ENCODE measurements at places on chromosomes 3 and 15. TPM values are rescaled to one million over a fixed set of nuclear protein-coding genes. Genes with fewer than 3 reads are reported as not detected.
A peak's percentile ranks its signal among the peaks of the same experiment; 100 is the strongest.

The LRTM1 gene
- total RNA-seq, result not detected

DNA sequence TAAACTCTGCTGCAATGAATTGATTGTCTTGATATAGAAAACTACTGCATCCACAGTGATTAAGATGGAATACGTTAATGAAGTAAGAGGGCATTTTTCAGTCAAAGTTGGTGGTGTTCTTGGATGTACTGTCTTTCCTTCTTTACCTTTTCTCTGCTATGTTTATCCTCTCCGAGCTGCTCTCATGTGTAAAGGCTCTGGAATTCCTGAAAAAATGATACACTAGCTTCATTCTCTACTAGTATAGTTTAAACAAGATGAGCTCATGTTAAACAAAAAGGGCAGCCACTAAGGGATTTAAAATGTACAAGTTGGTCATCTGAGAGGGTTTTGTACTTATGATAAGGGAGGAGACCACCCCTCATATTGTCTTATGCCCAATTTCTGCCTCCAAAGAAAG lies 504.6 kb upstream of the NECTIN3 start:
- H3K4me1 ChIP-seq, result 0 out of 2 replicates have a peak, but pooled peaks cover 9% of the 10 kb centered on the region
- no peak overlapping the region for H3K4me3 ChIP-seq
- no peak for DNase-seq
- H3K36me3 ChIP-seq, result no peaks in the 10 kb centered on the region
- H3K27me3 ChIP-seq, result no peaks in the 10 kb centered on the region

GRCh38 chr3:119098619-119099222 lies 47.2 kb upstream of the TEX55 start:
- peak; percentile 14 for DNase-seq
- no peak overlapping the region for H3K27ac ChIP-seq
- H3K36me3 ChIP-seq, result no peaks in the 10 kb centered on the region
- H3K27me3 ChIP-seq, result no peaks in the 10 kb centered on the region
- H3K4me1 ChIP-seq, result no peaks in the 10 kb centered on the region

DNA sequence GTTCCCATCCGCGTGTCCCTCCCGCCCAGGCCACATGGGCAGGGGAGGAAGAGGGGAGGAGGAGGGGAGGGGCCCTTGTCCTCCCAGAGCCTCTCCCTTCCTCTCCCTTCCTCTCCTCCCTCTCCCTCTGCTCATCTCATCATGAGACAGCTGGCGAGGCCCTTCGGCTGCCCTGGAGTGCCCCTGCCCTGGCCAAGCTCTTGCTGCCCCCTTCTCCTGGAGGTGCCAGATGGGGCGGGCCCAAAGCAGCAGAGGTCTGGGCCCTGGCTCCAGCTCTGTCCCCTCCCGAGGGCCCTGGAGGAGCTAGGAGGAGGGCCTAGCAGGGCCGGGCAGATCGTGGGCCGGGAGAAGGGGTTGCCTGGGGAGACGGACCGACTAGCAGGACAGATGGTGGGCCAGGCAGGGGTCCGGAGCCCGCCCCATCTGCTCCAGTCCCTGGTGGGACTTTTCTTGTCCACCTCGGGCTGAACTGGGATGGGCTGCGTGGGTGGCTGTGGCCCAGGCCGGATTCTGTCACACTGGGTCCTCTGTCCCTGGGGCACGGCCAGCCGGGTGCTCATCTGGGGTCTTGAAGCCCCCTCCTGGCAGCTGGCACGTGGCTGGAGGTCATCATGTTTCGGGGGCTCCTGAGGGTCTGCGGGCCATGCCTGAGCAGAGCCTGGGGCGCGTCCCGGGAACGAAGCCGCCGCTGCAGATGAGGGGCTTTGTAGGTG lies 183.4 kb downstream of the GOLGA6L6 start:
- no peak overlapping the region for H3K27ac ChIP-seq
- peaks cover 18% of the 10 kb centered on the region for H3K27me3 ChIP-seq

- peak; percentile 46 for DNase-seq
- H3K4me1 ChIP-seq, result no peaks in the 10 kb centered on the region
- no peaks in the 10 kb centered on the region for H3K36me3 ChIP-seq
- H3K27ac ChIP-seq, result no peak overlapping the region
- no peak overlapping the region for H3K4me3 ChIP-seq
- no peaks in the 10 kb centered on the region for H3K27me3 ChIP-seq
Measured at GRCh38 chr15:57340682-57341259, 35.5 kb upstream of the CGNL1 start.

DNA sequence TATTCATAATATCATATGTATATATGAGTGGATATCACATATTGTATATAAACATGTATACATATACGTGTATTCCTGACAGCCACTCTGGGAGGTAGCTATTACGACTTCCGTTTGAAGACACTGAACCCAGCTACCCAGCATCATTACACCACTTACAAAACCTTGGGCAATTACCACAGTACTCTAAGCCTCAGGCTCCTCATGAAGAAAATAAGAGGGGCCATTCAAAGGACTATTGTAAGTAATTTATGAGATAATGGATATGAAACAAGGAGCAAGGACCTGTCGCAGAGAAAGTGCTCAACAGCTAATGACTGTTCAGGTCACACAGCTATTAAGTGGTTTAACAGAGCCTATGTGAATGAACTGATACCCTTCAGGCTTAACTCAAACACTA lies 52.4 kb downstream of the KCNMB2 start:
- H3K27ac ChIP-seq, result no peak overlapping the region
- H3K36me3 ChIP-seq, result no peaks in the 10 kb centered on the region
- no peaks in the 10 kb centered on the region for H3K27me3 ChIP-seq

DNA sequence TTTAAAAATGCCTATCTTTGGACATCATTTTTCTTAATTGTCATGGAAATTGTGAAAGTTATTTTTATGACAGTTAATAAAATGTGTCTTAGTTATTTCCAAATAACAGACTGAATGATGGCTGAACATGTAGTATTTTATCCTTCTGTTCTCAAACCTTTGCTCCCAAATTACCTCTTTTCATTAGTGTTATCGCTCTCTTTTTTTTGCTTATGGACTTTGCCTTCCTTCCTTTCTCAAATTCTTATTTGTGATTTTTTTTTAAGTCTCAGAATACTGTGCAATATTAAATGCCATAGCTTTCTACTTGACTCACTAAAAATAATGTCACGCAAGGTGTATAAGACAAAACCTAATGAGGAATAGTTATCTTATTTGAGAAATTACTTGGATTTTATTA lies 107.7 kb downstream of the VPS8 start:
- no peak overlapping the region for H3K27ac ChIP-seq
- H3K4me1 ChIP-seq, result no peaks in the 10 kb centered on the region
- no peak overlapping the region for H3K4me3 ChIP-seq
- H3K36me3 ChIP-seq, result 0 out of 2 replicates have a peak, but pooled peaks cover 10% of the 10 kb centered on the region

DNA sequence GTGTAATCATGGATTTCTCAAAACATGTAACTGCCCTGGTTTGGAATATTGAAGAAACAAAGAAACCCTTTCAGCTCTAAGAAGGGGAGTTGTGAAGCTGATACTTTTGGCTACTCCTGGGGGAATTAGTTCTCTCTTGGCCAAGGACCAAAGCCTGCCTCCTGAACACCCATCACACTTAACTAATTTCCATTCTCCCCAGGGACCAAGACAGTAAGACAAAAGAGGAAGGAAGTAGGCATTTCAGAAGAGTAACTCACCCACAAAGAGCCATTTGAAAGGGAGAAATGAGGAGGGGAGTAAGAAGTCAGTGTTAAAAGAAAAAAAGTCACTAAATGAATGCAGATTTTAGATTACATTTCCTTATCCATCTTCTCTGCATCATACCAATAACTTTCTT lies 328.0 kb upstream of the SOX2 start:
- H3K4me1 ChIP-seq, result no peaks in the 10 kb centered on the region
- H3K27ac ChIP-seq, result no peak overlapping the region
- H3K27me3 ChIP-seq, result no peaks in the 10 kb centered on the region
- H3K36me3 ChIP-seq, result no peaks in the 10 kb centered on the region
- no peak overlapping the region for H3K4me3 ChIP-seq

The DCLK3 gene
- not detected for total RNA-seq

DNA sequence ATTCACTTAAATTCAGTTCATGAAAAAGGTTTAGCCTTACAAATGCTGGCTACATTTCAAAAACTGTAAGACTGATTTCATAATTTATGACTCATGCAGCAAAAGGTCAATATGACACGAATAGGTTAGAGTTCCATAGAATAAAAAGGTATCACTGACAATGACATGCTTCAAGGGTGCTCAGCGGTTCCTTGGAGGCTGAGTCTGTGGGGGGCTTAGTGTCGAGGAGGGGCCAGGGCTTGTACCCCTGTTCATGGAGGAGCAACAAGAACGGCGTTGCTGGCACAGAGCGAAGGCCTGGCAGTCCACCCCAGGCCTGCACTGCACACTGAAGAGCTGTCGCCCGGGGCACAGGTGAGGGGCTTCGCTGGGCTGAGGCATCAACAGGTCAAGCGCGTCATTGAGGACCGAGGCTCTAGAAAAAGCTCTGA lies 174.2 kb downstream of the NR1D2 start:
- peak; percentile 73 for DNase-seq
- H3K4me3 ChIP-seq, result no peak overlapping the region
- peaks cover 13% of the 10 kb centered on the region for H3K4me1 ChIP-seq
- no peaks in the 10 kb centered on the region for H3K36me3 ChIP-seq
- H3K27me3 ChIP-seq, result no peaks in the 10 kb centered on the region

- no peaks in the 10 kb centered on the region for H3K27me3 ChIP-seq
- H3K4me3 ChIP-seq, result no peak overlapping the region
- no peaks in the 10 kb centered on the region for H3K4me1 ChIP-seq
- no peaks in the 10 kb centered on the region for H3K36me3 ChIP-seq
- DNase-seq, result no peak
Measured at GRCh38 chr3:176650478-176650877, 546.8 kb downstream of the TBL1XR1 start.

DNA sequence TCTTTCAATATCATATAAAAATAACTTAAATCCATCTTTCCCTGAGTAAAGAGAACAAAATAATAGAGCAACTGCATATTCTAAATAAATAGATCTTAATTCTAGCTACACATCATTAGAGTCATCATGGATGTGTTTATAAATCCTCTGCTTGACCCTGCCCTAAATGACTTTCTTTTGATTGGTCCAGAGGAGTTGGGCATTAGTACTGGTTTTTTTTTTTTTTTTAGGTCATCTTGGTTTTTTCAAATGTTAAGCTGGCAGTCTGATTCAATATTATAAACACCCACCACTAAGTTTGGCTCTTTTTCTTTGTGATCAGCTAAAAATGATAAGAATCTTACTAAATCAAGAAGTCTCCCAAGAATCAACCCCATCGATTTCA lies 504.0 kb upstream of the CBLB start:
- H3K4me3 ChIP-seq, result no peak overlapping the region
- H3K27me3 ChIP-seq, result no peaks in the 10 kb centered on the region

GRCh38 chr3:190616637-190617036 lies 102.8 kb downstream of the IL1RAP start:
- H3K4me1 ChIP-seq, result no peaks in the 10 kb centered on the region
- H3K27me3 ChIP-seq, result no peaks in the 10 kb centered on the region
- no peak overlapping the region for H3K27ac ChIP-seq
- DNase-seq, result no peak
- H3K4me3 ChIP-seq, result no peak overlapping the region

The RBP2 gene
- not detected for total RNA-seq

The OR5H1 gene
- total RNA-seq, result not detected

DNA sequence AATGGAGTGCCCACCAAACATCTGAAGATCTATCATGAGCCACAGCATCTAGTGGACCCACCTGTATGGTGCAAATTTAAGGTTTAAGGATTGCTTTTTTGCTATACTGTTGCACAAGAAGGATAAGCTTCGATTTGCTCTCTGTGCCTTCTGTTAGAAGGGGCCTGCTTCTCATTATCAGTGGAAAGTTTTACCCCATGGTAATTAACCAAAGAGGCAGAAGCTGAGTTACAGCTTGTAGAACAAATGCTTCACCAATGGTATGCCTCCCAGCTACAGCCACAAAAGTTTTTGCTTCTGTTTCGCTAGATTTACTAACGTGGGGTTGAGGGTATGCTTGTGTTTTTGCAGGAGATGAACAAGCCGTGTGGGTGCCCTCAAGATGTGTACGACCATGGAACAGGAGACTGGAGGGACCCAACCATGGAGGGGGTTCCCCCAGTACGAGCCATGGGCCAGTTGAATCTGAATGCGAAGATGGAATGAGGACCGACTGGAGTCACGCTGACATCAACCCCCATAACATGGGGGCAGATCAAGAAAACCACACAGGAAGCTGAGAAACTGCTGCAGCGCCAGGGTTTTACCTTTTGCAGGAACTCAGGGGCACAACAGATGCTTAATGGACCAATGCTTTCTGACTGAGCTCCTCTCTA lies 43.5 kb downstream of the ACAD9 start:
- no peak overlapping the region for H3K27ac ChIP-seq
- H3K4me3 ChIP-seq, result no peak overlapping the region
- DNase-seq, result no peak

The CFAP100 gene
- not detected for total RNA-seq

The CCR9 gene
- total RNA-seq, result not detected

The DNAJC17 gene
- total RNA-seq, result 27.4 TPM

DNA sequence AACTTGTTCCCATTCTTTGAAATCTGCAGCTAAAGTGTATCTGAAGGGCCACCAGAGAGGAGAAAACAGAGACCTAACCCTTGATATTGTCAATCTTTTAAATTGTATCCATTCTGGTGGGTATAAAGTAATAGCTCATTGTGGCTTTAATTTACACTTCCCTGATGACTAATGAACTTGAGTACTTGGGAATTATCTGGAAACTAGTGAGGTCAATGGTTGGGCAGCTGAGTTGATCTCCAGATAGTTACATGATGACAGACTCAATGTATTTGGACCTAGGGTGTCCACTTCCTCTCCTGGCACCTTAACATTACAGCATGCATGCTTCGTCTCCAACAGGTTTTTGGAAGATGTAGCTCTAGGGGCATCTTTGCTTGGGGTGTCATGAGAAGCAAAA lies 195.2 kb downstream of the PDCD6IP start:
- no peak for DNase-seq
- H3K4me3 ChIP-seq, result no peak overlapping the region
- no peaks in the 10 kb centered on the region for H3K4me1 ChIP-seq

- no peaks in the 10 kb centered on the region for H3K4me1 ChIP-seq
- no peak within 1 kb of the TSS for H3K27ac ChIP-seq
- H3K4me3 ChIP-seq, result no peak within 1 kb of the TSS
- H3K27me3 ChIP-seq, result no peaks in the 10 kb centered on the region
Measured at GRCh38 chr3:172447611-172448579, at the start of gene GHSR. TSS of gene GHSR (minus strand) at chr3:172448456. CDS start at chr3:172448413, 43 bp downstream.

DNA sequence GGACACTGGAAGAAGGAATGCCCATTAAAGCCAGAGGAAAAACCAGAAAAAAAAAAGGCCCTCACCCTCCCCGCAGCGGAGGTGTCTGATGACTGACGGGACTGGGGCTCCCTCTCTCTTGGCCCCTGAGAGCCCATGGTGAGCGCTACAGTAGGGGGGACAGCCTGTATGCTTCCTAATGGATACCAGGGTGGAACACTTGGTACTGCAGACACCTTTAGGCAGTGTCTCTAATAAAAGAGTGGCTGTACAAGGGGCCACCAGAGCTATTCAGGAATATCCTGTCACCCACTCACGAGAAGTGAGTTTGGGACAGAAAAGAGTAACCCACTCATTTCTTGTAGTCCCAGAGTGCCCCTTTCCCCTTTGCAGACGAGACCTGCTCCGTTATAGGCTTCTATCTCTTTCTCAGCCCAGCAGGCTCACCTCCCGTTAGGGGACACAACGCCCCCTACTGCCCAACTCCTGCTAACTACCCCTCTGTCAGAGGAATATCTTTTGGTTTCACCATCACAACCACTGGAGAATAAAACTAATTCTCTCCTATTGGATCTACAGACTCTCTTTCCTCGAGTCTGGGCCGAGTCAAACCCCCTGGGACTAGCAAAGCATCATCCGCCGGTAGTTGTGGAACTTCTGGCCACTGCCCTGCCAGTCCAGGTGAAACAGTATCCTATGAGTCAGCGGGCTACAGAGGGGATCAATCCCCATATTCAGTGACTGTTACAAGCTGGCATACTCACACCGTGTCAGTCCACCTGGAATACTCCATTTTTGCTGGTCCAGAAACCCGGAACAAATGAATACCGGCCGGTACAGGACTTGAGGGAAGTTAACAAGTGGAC lies 40.8 kb downstream of the ZBTB11 start:
- H3K36me3 ChIP-seq, result no peaks in the 10 kb centered on the region
- no peak overlapping the region for H3K27ac ChIP-seq
- peak; percentile 68 for DNase-seq
- no peaks in the 10 kb centered on the region for H3K27me3 ChIP-seq
- H3K4me1 ChIP-seq, result no peaks in the 10 kb centered on the region
